ENCODE measurements at places on chromosomes 6 and 20.

DNA sequence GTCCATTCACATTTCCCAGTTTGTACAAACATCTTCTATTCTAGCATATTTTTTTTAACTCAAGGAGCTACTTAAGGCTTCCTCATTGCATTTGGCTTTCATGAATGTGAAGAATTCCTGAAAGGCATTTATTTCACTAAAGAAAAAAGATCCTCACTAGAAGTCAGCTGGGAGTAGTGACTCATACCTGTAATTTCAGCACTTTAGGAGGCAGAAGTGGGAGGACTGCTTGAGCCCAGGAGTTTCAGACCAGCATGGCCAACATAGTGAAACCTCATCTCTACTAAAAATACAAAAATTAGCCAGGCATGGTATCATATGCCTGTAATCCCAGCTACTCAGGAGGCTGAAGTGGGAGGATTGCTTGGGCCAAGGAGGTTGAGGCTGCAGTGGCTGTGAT, 30.9 kb upstream of the XRN2 start:
- DNase-seq = no peak

DNA sequence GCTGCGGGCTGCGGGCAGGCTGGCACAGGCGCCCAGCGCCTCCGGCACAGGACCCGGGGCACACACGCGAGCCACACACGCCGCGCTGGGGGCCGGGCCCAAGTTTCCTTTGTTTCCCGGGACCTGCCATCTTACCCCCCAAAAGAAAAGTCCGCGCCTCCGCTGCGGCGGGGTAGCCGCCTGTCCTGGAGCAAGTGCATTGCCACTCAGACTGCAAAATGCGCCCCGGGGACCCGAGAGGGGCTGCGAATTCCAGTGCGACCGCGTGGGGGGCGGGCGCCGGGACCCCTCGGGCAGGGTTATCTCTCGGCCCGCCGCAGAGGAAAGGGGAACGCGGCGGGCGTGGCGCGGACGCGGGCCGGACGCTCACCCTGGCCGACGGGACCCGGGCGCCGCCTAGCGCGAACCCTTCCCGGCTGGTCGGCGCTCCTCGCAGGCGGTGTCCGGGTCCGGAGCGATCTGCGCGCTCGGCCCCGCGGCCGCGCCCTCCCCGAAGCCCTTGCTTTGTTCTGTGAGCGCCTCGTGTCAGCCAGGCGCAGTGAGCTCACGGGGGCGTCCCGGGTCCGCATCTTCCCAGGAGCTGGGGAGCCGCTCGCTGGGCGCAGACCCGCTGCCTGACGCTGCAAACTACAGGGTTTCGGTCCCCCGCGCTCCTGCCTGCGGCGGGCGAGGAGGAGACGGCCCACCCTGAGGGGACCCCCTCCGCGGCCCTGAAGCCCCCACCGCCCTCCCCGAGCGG, 639 bp upstream of the CD24 start:
- DNase-seq = no peak

- DNase-seq = peak; percentile 78
Measured at GRCh38 chr6:56938649-56939191, 16.2 kb upstream of the BEND6 start.

GRCh38 chr6:28977341-28978132, 27.6 kb downstream of the ZNF311 start:
- DNase-seq = peak; percentile 71

DNA sequence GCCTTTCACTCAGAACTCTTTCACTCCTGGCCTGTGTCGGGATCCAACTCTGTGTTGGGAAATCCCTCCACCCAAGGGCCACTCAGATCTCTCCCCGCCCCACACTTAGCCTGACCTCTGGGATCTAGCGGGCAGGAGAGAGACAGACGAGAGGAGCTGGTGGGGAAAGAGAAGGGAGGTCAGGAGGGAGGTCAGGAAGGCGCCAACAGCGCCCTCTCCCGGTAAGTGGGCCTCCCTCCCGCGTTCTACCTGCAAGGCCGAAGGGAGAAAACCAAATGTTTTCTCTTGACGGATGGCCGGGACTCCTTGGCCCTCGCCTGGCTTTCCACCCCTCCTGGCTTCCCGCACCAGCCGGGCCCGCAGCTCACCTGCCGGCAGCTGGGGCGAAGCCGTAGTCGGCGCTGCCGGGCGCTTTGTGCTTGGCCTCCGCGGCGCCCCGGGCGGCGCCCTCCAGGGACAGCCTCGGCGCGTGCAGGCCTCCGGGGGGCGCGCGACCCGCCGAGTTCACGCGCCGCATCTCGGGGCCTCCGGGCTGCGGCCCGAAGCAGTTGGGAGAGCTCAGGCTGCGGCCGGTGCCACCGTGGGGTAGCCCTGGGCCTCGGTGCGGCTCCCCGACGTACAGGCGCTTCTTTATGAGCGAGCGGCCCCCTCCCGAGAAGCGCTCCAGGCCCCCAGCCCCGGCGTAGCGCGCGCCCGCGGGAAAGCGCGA, 38.2 kb downstream of the C6orf132 start:
- DNase-seq = peak; percentile 81

GRCh38 chr6:139800837-139801236, 426.4 kb upstream of the CITED2 start:
- no peak for DNase-seq

- DNase-seq = no peak
Measured at GRCh38 chr6:109393157-109393885, 11.1 kb upstream of the CD164 start.

GRCh38 chr20:5781798-5782750, 31.9 kb downstream of the SHLD1 start:
- DNase-seq = no peak

- DNase-seq = no peak
Measured at GRCh38 chr6:134453792-134454510, 136.0 kb upstream of the SGK1 start.

DNA sequence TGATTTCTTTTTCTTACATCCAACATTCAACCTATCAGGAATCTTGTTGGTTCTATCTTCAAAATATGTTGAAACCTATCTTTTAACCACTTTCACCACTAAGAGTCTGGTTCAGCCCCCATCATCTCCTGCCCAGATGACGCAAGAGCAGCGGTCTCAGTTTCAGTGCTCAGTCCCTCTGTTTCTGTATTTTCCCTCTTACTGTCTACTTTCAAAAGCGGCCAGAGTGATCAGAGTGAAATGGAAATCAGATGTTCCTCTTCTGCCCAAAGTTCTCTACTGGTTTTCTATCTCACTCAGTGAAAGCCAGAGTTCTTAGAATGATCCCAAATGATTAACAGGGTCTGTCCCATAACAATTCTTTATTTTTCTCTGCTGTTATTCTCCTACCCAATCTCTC, 147.9 kb upstream of the PDE7B start:
- no peak for DNase-seq

GRCh38 chr6:34366639-34366921, 25.9 kb downstream of the NUDT3 start:
- DNase-seq = no peak

DNA sequence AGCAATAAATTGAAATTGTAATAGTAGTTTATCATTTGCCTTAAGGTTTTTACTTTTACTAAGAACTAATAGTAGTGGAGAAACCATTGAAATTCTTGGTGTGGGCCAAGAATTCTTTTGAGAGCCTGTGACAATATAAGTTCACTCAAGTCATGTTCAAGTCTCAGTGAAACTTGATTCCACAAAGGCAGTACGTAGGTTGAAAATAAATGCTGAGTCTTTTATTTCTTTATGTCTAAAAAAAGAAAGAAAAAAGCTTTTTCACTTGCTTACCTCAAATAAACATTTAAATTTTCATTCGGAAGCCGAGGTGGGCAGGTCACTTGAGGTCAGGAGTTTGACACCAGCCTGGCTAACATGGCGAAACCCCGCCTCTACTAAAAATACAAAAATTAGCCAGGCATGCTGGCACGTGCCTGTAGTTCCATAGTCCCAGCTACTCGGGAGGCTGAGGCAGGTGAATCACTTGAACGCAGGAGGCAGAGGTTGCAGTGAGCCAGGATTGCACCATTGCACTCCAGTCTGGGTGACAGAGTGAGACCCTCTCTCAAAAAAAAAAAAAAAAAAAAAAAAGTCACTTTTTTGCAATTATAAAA, 57.8 kb upstream of the NELFCD start:
- DNase-seq = no peak

- no peak for DNase-seq
Measured at GRCh38 chr6:53446151-53446550, 97.4 kb upstream of the ELOVL5 start.

DNA sequence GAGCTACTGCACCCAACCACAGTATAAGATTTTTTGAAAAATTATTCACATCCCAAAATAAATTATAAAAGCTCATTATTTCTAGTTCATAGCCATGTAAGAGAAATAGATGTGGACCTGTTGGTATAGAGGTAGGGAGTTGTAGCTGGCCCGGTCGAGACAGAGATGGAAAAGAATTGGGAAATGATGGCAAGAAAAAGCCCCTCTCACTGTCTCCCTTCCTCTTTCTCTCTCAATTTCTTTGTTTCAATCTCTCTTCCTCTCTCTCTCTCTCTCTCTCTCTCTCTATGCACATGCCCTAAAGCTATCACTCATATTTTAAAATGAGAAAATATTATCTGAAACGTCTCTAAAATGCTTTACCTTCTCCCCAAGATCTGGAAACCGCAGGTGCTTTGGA, 80.7 kb upstream of the CD83 start:
- DNase-seq = no peak

DNA sequence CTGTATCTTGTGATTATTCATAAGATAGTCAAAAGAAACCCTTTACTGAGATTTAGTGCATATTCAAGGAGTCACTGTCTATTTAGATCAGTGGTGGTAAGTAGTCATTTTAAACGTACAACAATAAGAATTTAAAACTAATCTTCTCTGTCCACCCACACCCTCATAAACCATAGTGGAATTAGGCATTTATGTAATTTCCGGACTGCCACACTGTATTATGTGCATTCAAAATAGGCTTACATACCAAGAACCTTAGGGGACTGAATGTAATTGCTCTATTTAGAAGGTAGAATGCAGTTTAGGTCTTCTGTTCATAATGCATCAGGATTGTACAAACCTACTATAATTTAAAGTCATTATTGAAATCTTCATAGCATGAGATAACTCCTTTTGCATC, 685.4 kb downstream of the TENT5A start:
- no peak for DNase-seq

DNA sequence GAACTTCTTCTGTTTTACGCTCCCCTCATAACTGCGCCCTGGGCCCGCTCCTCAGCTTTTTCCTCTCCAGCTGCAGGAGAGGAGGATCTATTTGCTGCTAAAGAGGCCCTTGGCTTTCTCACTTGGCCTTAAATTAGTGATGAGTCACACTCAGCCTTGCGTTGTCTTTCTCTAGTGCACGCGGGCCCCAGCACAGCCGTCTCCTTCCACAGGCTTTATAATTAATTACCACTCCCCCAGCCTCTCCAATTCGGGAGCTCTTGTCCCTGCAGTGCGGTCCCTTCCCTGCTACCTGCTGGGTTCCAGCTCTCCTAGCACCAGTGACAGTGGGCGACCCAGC, 25.2 kb downstream of the PACSIN1 start:
- peak; percentile 63 for DNase-seq

DNA sequence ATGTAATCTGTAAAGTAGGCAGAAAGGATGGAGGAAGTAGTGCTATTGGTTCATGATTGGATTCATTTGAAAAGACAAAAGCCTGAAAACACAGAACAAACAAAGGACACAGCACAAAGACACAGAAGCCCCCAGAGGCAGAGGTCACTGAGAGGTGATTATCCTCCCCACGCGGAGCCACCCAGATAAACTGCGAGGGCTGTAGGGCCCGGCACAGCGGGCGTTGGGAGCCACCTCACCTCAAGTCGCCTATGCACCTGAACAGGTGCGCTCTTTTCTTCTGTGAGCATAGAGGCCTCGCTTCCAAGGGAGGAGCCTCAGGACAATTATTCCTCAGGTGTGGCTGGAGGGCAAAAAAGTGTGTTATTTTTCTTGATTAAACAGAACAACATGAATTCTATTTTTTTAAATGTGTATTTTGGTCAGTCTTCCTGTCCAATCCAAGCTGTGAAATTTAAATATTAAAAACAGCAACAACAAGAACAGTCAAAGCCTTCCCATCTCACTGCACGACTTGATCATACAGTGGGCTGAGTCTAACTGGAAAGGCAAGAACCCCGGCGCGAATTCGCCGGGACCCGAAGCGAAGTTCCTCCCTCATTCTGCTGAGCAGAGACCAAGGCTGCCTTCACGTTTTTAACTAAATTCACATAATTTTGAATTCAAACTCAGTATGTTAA, 205.3 kb downstream of the THBS2 start:
- no peak for DNase-seq

- no peak for DNase-seq
Measured at GRCh38 chr20:5451643-5452210, 135.0 kb upstream of the PROKR2 start.

DNA sequence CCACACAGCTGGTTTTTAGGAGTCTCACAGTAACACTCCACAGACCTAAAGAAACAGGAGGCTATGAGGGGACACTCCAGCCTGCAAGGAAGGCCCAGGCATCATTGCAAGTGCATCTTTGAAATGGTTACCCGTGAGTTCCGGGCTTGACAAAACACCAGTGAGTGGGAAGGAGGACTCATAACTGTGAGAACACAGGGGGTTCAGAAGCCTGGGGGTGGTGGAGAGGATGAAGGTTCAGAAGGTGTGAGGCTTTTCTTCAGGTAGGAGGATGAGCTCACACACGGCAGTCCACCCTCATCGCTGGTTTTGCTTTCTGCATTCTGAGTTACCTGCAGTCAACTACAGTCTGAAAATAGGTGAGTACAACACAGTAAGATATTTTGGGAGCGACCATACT, 39.9 kb downstream of the MAP7 start:
- DNase-seq = no peak

GRCh38 chr6:35048631-35049083, 92.5 kb downstream of the TCP11 start:
- peak; percentile 98 for DNase-seq

GRCh38 chr20:1357921-1358671, 29.2 kb upstream of the SDCBP2 start:
- no peak for DNase-seq

GRCh38 chr6:25404091-25404490, 124.9 kb downstream of the CARMIL1 start:
- no peak for DNase-seq

GRCh38 chr6:117409420-117409819, 16.3 kb downstream of the ROS1 start:
- DNase-seq = no peak

DNA sequence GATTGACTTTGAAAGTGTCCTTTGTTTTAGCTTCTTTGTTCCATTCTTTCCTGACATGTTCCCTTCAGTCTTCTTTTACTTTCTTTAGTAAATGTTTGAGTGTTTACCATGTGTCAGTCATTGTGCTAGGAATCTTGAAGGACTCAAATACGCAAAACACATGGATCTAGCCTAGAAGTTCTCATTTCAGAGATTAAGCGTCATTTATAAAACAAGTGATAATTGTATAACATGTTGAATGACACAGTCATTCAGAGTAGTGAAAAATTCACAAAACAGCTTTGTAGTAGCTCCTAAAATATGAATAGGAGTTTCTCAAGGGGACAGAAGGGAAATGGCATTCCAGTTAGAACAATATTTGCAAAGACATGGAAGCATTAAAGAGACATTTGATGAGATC, 66.9 kb downstream of the MACROD2 start:
- DNase-seq = no peak
